ENCODE measurements at places on chromosomes 1 and 21.

DNA sequence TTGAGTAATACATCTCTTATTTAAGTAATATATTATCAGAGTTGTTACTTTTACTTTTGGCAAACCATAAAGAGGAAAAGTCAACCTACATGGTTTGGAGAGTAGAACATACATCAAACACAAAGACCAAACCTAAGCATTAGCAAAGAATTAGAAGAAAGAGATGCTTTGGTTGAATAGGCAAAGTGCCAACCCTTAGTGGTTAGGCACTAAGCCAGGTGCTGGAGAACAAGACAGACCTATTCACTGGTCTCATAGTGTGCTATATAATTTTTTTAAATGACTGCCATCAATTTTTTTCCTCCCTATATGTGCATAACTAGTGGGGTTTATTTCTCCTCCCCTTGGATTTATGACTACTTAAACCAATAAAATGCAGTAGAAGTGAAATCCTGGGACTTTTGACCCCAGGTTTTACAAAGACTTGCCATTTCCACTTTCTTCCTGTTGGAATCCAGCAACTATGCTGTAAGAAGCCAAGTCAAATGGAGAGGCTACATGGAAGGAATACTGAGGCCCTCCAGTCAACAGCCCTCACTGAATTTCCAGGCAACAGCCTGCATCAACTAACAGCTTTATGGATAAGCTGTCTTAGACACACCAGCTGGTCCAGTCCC lies 69.8 kb upstream of the HAO2 start:
- DNase-seq, result no peak

DNA sequence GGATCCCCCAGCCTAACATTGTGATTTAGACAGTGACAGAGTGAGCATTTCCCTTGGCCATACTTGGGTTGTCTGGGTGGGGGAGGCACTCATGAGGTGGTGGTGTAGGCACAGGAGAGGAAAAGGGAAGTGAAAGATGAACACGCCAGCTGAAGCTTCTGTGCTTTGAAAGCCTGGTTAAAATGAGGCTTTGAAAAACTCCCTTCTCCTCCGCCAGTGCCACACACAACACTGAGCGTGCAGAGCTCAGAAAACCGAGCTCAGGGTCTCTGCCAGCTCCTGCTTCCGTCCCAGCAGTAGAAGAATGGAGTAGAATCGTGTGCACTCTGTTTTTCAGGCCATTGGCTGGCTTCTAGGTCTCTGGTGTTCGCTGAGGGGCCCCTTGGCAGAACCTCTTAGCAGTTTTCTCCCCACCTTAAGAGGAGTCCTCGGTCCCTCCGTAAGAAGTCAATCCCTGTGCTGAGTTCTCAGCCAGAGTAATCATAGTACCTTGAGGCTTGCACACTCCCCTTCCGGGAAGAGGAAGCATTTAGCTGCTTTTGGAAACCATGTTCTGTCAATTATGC lies 12.9 kb downstream of the PLEKHM2 start:
- DNase-seq, result peak; percentile 91

DNA sequence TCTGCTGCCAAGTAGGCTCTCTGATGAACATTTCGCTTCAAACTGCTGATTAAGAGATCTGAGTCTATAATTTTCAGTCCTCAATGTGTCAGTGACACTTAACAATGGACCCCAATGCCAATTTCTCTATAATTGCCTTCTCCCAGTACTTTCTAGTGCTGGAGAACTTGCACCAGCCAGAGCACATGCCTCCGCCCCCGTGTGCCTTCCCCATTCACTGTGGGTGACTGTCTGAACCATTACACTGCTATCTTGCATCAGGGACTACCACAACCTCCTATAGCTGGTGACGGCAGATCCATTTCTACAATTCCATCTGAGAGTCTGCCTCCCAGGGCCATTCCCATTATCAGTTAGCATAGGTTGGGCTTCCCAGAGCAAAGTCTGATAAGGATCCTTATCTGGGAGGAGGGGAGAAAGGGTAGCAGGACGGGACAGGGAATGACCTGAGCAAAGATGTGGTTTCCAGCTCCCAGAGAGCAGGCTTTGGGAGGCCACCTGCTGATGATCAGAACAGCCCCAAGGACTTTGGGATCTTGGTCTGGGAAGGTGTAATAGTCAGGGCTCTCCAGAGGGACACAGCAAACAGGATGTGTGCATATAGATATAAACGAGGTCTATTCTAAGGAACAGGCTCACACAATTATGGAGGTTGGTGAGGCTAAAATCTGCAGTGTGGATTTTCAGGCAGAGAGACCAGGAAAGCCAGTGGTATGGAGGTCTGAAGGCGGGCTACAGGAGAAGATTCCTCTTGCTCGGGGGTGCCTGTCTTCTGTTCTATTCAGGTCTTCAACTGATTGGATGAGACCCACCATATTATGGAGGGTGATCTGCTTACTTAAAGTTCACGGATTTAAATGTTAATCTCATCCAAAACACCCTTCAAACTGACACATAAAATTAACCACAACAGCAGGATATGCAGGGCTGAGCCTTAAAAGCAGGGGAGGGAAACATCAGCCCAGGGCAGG lies 238.2 kb downstream of the PTPRU start:
- DNase-seq, result no peak

- peak; percentile 58 for DNase-seq
Measured at GRCh38 chr1:2311184-2312032, 79.9 kb downstream of the MORN1 start.

- no peak for DNase-seq
Measured at GRCh38 chr1:154557248-154557938, 1.1 kb downstream of the UBE2Q1 start.

- peak; percentile 57 for DNase-seq
Measured at GRCh38 chr1:19811206-19811851, 3.8 kb downstream of the RNF186 start.

GRCh38 chr1:30881319-30882181 lies 27.0 kb downstream of the SDC3 start:
- DNase-seq, result peak; percentile 52
